ENCODE measurements at places on chromosomes 11 and 22.

GRCh38 chr22:48761546-48761945 is 1066.1 kb downstream of the BRD1 start:
- no peak for DNase-seq

DNA sequence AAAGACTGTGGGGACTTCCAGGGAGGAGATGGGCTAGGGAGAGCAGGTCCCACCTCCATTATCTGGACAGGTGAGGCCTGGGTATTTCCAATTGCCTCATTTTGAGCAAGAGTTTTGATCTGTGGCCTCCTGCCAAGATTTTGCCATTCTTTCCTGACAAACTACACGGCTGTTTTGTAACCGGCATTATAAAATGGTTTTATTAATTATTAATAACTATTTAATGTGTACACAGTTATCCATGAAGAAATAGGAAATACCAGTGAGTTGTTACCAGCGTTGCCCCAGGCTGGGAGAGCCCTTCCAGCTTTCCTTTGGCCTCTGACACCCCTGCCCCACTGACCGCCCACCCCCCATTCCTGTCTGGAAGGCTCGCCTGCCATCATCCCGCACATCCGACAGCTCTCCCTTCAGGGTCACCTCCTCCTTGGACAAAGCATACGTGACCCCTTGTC is 14.9 kb upstream of the SEC14L3 start:
- no peak for DNase-seq

DNA sequence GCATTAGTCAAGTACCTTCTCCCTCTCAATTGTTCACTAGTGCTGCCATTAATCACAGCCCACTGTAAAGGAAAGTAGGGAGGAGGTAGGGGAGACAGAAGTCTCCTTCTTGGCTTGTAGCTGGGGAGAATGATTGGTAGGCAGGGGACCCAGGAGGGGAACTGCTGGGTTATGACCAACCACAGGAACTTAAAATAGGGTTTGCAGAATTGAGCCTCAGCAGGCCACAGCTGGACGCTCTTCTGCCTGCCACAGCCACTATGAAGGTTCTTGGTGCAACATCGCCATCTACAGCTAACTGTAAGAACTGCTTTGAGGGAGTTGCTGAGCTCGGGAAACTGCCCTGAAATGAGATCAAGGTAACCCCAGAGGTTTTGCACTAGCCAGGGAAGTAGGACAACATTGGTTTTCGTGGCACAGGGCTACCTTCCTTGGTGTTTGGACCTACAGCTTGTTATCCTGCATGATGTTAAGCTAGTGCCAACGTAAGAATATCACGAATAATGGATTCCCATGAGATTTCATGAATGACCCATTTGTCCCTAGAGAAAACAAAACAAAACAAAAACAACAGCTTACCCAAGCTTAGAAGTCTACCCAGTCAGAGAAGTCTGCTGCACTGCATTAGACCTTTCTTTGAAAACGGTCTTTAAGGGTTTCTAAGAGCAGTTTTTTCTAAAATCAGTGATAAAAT is 787.1 kb upstream of the API5 start:
- peak; percentile 16 for DNase-seq

- DNase-seq: no peak
Measured at GRCh38 chr22:46674367-46674781, 54.2 kb downstream of the GRAMD4 start.

DNA sequence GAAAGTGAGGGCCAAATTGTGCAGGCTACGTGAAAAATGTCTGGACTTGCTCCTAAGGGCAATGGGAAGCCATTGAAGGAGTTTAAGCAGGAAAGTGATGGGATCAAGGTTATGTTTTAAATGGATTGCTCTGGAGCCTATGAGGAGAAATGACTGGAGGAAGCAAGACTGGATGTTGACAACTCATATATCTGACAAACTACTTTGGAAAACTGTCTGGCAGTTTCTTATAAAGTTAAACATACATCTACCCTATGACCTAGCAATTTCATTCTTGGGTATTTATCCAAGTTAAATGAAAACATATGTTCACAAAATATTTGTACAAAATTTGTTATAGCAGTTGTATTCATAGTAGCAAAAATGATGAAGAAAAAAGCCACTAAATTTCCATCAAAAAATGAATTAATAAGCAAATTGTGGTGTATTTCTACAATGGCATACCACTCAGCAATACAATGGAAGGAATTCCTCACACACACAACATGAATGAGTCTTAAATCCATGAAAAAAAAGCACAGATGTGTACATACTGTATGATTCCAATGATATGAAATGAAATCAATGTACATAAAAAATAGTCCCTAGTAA is 24.1 kb downstream of the FZD4 start:
- DNase-seq: no peak

DNA sequence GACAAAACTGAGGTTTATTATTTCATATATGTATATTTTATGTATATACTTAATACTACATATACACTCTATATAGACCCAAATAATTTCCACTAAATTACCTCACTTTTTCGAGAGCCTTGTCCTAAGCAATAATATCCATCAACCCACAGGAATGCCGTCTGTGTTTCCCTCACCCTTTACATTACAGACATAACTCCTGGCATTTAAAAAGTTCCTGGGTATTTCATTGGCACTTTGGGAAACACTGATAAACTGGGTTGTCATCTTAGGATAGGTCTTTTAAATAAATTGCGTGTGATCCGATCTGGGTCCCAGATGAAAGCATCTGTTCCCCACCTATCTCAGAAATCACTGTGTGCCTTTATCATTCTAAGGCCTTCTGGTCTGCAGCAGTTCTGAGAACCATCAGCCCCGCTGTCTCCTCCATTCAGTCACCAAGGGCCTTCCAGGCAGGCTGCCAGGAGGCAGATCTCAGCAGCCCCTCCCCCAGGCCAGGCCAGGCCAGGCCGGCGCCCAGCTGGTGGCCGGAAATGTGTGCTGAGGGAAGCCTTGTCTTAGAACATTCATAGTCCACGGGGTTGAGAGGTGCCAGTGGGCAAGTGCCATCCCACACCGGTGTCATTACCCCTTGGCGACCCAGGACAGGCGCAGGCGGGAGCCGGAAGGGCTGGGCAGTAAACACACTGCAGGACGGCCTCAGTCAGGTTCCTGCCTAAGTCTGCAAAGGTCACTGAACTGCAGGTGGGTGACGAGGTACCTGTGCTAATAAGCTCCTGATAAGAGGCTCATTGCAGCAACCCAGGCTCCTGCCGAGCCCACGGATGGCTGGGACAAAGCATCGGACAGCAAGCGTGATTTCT is 3.3 kb downstream of the FGF19 start:
- peak; percentile 48 for DNase-seq

- DNase-seq: no peak
Measured at GRCh38 chr11:35307221-35307621, 112.1 kb downstream of the SLC1A2 start.

- no peak for DNase-seq
Measured at GRCh38 chr11:93288767-93289166, 41.8 kb upstream of the DEUP1 start.

GRCh38 chr11:117518455-117518854 is 190.8 kb downstream of the CEP164 start:
- no peak for DNase-seq

DNA sequence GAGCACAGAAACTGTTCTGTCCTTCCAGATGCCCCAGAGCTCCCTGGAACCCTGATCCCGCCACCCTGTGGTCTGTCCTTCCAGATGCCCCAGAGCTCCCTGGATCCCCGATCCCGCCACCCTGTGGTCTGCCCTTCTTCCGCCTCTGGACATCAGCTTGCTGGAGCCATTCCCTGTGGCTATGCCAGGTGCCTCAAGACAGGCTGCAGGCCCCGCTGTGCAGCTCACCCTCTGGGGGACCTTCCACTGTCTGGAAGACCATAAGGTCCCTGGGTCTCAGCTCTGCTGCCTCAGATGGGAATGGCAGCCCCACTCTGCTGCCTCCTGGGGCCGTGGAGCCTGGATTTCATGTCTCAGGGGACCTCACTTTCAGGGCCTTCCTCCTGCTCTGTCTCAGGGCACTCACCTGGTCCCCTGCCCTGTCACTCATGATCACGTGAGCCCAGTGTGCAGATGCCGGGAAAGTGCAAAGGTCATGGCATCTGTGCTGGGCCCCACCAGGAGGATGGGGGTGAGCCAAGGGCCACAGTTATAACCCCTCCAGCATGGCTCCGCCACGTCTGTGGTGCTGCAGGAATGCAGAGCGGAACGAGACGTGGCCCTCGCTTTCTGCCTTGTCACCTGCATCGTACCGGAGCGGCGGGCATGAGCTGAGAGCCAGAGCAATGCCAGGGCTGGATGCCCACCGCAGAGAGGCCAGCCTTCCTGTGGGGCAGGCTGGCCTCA is 1520.7 kb downstream of the BRD1 start:
- DNase-seq: no peak

DNA sequence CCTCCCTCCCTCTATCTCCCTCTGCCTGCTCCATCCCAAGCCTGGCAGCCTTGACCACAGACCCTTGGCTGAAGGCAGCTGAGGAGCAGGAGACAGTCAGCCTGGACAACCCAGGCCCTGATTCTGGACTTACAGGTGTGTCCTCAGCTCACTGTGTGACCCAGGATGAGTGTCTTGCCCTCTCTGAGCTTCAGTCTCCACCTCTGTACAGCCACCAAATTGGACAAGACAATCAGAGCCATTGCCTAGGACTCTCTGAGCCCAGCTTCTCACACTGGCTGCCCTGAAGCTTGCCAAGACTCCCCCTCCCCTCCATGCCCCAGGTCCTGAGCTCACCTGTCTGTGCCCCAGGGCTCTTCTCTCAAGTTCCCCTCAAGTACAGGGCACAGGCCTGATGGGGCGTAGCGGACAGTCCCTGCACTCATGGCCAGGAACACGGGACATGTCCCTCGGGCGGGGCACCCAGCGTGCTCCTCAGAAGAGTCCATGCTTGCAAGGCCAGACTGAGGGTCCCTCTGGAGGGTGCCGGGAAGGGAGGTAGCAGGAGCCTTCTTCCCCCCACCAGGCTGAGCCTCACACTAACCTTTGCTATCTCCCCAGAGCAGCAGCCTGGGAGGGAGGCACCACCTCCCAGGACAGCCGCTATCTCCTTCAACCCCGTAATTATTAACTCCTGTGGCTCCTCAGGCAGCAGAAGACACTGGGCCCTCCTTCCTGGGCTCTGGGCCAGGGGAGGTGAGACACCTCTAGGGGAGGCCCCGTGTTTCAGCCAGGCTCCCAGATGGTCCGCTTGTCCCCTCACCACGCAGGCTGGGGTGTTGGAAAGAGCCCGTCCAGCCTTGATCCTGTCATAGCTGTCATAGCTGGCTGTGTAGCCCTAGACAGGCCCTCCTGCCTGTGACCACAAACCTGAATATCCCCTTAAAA is 2.6 kb upstream of the RAB3IL1 start:
- DNase-seq: no peak

GRCh38 chr11:393219-394033 is 583 bp upstream of the PKP3 start:
- no peak for DNase-seq

GRCh38 chr11:104700609-104701008 is 197.7 kb downstream of the CASP12 start:
- no peak for DNase-seq

DNA sequence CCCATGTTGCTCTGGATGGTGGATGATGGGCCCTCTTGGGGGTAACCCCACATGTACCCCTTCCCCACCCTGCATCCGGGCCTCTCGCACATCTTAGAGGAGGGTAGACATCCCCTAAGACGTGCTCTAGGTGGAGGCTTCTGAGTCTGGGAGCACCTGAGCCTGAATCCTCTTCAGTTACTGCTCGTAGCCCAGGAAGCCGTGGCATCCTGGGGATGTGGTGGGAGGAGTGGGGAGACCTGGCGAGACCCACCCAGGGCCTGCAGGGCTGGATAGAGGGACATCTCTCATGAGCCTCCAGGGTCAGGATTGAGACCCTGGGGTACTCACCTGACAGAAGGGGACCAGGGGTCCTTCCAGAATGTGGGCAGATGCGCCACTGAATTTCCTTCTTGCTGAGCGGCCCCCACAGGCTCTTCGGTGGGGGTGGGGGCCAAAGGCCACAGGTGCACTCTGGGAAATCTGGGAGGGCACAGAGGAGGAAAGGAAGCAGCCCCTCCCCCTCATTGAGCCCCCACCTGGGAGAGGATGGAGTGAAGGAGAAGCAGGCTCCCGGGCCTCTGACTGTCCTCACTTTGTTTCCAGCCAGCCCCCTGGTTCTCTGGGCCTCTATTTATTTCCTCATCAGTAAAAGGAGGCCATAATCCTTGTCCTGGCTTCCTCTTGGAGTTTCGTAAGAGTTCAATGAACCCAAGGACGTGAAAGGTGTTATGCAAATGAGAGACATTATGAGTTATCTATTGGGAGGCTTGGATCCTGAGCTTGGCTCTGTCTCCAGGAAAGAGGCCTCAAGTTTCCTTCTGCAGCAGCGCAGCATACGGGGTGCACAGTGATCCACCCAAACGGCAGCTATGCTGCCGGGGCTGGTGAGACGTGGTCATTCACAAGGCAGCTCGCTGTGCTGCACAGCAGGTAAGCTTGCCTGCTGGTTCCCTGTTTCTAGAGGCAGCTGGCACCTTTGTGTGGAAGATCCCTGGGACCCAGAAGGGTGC is 31.2 kb downstream of the KCNJ4 start:
- no peak for DNase-seq

- DNase-seq: no peak
Measured at GRCh38 chr11:61701242-61701886, 21.2 kb downstream of the DAGLA start.

- DNase-seq: no peak
Measured at GRCh38 chr11:120061761-120062560, 76.0 kb downstream of the TRIM29 start.

GRCh38 chr11:134349109-134349801 is 17.5 kb downstream of the GLB1L2 start:
- no peak for DNase-seq

DNA sequence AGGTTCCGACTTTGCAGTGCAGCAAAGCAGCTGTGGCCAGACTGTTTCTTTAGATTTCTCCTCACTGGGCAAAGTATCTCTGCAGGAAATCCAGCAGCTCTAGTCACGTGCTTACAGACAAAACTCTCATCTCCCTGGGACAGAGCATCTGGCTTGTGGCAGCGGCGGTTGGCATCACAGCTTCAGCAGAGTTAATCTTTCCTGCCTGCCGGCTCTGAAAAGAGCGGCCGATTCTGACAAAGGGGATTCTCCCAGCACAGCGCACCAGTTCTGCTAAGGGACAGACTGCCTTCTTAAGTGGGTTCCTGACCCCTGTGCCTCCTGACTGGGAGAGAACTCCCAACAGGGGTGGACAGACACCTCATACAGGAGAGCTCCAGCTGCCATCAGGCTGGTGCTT is 1357.3 kb upstream of the TENM4 start:
- DNase-seq: no peak

GRCh38 chr11:29352273-29352795 is 664.5 kb downstream of the KCNA4 start:
- no peak for DNase-seq

GRCh38 chr22:32820131-32821119 is 18.9 kb downstream of the TIMP3 start:
- no peak for DNase-seq

GRCh38 chr11:103384652-103385051 is 275.4 kb downstream of the DYNC2H1 start:
- DNase-seq: no peak

- DNase-seq: no peak
Measured at GRCh38 chr22:27554106-27554811, 247.3 kb downstream of the MN1 start.

- no peak for DNase-seq
Measured at GRCh38 chr11:33761471-33761870, 12.8 kb downstream of the FBXO3 start.

Measured in NCI-H748 treated with DMSO at 0.1 percent for 48 hours (cell line).